Activated CD4-positive, CD25-positive, alpha-beta regulatory T cell treated with anti-CD3 and anti-CD28 coated beads, Interleukin-2, amount 50 U/mL, for 16 hours (primary cell): ENCODE measurements at places on chromosomes 5 and 9.

DNA sequence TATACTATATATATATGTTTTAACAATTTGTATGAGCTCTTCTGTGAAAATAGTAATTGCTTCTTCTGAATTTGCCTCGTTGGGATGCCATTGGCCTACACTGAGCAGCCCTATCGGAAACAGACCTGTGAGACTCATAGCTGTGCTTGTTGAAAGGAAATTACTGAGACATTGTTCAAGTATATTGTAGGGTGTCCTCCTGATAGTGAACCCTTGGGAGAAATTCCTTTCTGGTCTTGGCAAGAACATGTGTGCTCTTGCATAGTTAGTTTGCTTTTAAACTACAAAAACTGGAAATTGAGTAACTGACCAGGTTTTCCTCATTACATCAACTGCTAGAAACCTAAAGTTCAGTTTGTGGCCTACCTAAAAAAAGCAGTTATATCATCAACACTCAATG is 160.9 kb downstream of the LURAP1L start:
- no peak for DNase-seq

- no peak for DNase-seq
These were observed 243.5 kb downstream of the MAST4 start for GRCh38 chr5:66839636-66840185.

- no peak for DNase-seq
These were observed 1028.6 kb downstream of the CDH9 start for GRCh38 chr5:26009742-26010141.

- no peak for DNase-seq
These were observed 16.2 kb upstream of the NDUFB6 start for GRCh38 chr9:32589083-32589723.

GRCh38 chr5:109876030-109876725 is 186.5 kb downstream of the MAN2A1 start:
- DNase-seq, result no peak

GRCh38 chr9:135974220-135974573 is 13.0 kb upstream of the UBAC1 start:
- DNase-seq, result no peak

GRCh38 chr9:29965834-29966233 is 2392.6 kb upstream of the C9orf72 start:
- DNase-seq, result no peak

DNA sequence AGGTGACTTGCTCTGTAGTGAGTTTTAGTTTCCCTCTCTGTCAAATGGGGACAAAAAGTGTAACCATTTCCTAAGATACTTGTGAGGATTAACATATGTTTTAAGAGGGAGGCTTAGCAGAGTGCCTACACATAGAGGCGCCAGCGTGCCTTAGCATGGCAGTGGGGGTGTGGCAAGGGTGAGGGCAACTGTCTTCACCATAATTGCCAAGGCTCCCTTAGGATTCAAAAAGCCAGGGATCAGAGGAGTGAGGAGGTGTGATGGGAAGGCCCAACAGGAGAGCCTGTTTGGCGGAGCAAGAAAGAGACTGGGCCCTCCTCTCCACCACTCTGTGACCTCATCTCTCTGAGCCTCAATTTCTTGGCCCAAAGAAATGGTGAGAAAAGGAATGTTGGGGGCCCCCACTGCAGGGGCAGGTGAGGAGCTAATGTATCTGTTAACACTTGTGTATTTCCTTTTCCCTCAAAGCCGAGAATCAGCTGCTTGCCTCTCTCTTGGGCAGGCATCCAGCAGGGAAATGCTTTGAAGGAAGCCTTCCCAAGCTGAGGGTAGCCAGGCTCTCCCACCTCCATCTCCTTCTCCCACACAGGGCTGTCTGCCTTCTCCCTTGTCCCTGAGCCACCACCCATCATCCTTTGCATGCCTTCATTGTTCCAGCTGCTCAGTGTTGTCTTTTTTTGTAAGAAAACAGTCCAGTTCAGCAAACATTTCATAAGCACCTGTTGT is 76.0 kb downstream of the DAB2IP start:
- no peak for DNase-seq

DNA sequence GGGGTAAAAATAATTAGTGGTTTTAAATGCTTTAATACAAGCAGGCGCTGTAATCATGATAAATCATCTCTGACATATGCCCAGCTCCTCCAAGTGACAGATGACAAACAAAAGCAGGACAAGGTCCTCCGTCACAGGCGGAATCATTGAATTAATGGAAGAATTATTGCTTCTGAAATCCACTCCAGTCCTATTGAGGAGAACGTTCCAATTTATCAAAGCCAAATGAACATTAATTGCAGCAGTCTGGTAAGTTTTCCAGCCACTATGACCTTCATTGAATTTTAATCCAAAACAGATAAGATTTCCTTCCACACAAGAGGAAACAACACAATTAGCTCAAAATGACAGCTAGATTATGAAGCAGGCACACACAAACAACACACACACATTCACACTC is 136.8 kb downstream of the ASTN2 start:
- no peak for DNase-seq

DNA sequence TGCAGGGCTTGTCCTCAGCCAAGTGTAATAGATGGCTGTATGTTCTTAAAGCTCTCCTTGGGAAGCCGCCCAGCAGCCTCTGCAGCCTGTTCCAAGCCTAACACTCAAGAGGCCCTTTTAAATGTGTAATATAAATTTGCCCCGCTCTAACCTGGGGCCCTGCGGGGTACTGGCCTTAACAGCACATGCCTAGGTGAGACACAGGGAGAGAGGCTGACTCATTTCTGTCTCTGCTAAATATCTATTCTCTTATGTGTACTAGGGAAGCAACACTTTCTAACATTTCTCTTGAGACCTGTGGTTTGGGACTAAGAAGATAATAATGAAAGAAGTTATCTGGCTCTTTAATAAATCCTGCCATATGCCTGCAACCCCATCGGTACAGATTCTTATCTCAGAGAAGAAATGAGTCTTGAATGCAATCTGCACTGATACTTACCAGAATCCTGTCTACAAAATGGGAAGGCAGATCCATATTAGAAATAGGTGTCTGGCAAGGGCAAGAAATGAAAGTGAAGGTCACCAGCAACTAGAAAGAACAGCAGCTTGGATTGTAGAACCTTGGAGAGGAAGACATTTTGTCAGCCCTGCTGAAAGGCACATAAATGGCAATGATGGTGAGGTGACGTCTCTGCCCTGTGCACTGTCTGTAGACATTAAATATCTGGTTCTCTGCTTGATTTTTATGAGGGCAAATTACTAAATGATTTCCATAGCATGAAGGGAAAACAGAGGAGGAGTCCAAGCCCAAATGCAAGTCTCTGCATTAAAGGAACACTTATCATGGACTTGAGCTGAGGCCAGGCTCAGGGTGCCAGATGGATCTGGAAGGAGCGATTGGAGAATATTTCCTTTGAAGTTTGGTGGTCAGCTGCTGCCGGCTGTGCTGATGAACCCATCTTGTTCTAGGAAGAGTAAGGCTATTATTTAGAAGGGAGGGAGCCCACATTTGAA is 14.5 kb upstream of the TGFBI start:
- DNase-seq, result no peak

DNA sequence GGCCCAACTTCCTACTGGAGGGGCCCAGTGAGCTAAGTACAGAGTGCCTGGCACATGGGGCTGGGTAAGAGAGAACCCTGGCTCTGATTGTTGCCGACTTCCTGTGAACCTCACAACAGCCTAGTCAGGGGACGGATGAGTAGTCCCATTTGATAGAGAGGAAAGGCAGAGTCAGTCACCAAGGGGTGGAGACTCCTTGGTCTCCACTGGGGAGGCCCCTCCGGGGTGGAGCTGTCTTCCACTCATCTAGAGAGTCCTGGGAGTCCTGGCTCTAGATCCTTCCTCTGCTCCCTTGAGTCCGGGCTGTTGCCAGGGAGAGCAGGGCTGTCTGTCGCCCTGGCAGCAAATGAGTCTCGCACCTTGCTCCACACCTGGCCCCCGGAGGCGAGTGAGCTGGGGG is 8.0 kb downstream of the GRK6 start:
- DNase-seq, result no peak

GRCh38 chr9:105405514-105406131 is 42.2 kb upstream of the FSD1L start:
- DNase-seq, result no peak

GRCh38 chr9:80797101-80797829 is 892.1 kb downstream of the TLE1 start:
- DNase-seq, result no peak

GRCh38 chr9:132472599-132472998 is 62.6 kb downstream of the CFAP77 start:
- DNase-seq, result no peak

DNA sequence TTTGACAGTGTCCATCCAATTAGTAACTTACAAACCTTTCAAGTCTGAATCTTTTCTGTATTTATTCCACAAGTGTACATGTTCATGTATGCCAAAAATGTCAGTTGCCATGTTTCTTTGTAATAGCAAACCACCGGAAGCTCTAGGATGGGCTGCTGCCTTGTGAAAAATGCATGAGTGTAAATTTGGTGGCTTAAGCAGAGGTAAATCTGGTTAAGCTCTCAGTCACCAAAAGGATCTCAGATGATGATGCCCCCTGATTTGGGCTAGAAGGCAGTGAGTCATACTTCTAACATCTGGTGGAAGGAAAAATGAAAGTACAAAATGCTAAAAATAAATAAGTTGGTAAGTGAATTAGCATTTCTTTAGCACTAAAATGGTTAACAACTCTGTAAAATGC is 567.5 kb downstream of the ELAVL2 start:
- DNase-seq, result no peak

DNA sequence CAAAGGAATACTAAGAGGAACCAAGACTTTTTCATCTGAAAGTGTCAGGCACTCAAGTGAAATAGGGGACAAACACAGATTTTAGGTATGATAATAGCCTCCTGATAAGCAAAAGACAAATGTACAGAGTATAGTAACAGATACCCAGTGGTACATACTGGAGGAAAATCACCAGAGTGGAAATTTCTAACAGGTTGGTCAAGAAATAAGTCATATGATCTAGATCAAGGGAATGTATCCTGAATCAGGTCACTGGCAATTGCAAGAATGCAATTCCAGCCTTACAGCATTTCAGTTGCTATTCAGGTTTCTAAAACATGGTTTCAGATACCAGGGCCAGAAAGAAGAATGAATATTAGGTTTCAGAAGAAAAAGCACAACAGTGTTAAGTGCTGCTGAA is 82.2 kb upstream of the SLCO6A1 start:
- DNase-seq, result no peak

DNA sequence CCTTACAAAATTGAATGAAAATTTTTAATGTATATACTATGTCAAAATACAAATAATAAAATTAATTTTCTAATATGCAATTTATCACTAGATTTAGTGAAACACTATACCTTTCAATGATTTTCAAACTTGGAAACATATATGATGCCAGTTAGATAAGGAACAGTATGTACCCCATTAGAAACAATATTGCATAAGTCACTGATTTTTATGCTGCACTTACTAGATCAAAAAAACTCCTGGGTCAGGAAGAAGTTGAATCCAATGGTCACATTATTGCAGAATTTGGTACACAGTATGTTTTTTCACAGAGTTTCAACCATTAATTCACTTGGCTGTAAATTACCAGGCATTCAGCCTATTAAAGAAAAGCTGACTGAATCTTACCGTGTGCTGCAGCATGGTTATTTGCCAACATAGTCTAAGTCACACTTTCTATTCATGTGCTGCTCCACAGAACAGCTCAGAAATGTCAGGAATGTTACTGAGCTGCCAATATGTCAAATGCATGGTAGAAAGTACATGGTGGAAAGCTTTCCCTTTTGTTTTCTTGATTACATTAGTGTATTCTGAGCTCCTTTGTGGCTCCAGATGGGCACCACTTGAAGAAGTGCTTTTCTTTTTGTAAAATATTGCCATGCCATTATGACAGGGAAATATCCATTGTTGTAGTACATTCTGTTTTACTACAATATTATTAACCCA is 9.9 kb upstream of the PRR16 start:
- no peak for DNase-seq

GRCh38 chr9:76609285-76610010 is 150.5 kb downstream of the GCNT1 start:
- DNase-seq, result no peak

GRCh38 chr9:114850871-114851270 is 45.0 kb upstream of the TNFSF15 start:
- DNase-seq, result no peak

GRCh38 chr9:115285836-115286235 is 167.9 kb upstream of the TNC start:
- DNase-seq, result no peak

GRCh38 chr9:17846948-17847655 is 268.2 kb downstream of the SH3GL2 start:
- no peak for DNase-seq

- no peak for DNase-seq
These were observed 97.8 kb downstream of the MED10 start for GRCh38 chr5:6280425-6281100.

- DNase-seq, result no peak
These were observed 41.0 kb upstream of the DMRT3 start for GRCh38 chr9:935348-935965.

- DNase-seq, result no peak
These were observed 30.6 kb downstream of the NDUFS6 start for GRCh38 chr5:1831677-1832313.

DNA sequence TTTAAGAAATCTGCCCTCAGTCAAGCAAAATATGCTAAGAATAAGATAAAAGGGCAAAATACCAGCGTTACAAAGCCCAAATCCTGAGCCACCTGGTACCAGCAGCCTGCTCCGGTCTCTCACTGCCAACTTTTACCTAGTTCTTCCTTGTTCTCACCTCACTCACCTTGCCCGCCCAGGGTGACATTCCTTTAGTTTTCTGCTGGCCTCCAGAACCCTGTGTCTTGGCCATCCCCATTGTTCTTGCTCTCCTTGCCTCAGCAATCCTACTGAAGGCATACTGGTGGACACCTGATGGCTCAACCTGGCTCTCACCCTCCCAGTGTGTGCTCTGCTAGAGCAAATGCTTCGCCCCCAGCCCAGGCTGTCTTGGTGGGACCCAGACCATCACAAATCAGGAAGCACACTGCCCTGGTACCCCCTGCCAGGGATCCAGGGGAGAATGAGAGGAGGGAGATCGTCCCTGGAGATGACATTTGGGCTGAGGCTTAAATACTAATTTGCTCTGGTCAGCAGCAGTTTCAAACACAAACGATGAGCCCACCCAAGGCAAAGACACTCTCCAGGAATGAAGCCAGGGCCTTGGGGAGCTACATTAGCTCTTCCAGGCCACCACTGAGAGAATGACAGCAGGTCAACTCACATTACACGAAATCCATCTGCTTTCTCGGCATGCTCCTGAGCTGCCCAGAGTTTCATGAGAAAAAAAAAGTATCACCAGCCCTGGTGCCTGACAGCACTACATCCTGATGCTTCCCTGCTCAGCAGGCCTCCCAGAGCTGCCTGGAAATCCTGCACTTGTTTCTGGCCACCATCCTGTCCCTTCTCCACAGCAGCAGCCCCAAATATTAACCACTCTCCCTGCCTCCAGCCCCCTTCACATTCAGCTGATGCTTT is 12.2 kb upstream of the SEPTIN8 start:
- DNase-seq, result no peak

DNA sequence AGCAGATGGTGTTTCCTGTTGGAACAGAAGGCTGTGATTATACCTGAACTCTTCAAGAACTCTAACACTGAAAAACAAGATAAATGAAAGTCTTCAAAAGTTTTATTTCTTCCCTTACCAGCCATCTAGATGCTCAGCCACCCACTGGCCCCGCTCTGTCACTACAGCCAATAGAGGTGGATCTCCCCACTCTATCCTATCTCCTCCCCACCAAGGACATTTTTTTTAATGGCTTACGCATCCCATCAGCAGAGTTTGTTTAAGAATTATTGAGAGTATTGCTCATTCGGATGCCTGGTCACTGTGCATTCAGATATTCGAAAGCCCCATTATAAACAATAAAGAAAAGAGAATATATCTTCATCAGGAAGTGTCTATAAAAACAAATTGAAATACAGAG is 159.4 kb downstream of the RASEF start:
- no peak for DNase-seq

GRCh38 chr5:172199446-172199845 is 5.5 kb downstream of the EFCAB9 start:
- DNase-seq, result no peak
